Stimulated activated CD4-positive, alpha-beta T cell treated with anti-CD3 and anti-CD28 coated beads, Interleukin-1b, Interleukin-23, amount 100 ng/mL, for 4 hours (primary cell): ENCODE measurements at places on chromosomes 3 and 15.

GRCh38 chr15:66899555-66900350, 165.6 kb upstream of the SMAD3 start:
- DNase-seq, result no peak

- DNase-seq, result no peak
These were observed 9.8 kb upstream of the MME start for GRCh38 chr3:155070316-155070715.

DNA sequence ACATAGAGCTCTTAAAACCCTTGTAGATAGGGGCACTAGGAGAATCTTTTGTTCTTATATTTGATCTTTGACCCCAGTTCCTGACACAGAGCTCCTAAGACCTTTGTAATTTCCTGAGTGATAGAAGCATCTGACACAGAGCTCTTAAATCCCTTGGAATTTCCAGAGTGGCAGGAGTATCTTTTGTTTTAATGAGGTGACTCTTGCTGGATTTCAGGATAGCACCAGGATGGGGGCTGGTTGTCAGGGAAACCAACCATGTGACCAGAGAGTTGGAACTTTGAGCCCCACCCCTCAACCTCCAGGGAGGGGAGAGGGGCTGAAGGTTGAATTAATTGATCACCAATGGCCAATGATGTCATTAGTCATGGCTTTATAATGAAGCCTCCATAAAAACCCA, 47.6 kb upstream of the ST8SIA2 start:
- no peak for DNase-seq

GRCh38 chr15:51094606-51095569, at the start of gene TNFAIP8L3:
TSS of gene TNFAIP8L3 (minus strand) at chr15:51094906. CDS start at chr15:51094595, 311 bp downstream.
- no peak for DNase-seq

GRCh38 chr3:188397766-188398705, 244.1 kb downstream of the LPP start:
- no peak for DNase-seq

- DNase-seq, result no peak
These were observed 625 bp upstream of the RBM15B start for GRCh38 chr3:51390246-51391074.

DNA sequence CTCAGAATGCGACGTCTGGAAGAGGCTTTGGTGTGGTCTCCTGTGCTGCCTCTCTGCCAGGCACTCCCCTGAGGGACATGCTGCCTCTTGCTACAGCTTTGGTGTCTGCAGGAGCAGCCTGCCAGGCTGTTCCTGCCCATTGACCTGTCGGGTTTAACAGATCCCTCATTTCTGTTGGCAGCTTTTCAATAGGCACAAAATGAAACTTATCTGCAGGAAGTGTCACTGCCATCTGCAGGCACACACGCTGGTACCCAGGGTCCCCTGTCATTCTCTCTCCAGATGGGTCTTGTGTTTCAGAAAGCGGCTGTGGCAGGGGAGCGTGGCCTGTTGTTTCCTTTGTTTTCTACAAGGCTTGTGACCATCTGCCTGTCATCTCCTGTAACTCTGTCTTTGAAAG, 328.3 kb upstream of the CHRM5 start:
- DNase-seq, result no peak

GRCh38 chr3:14424711-14425580, 22.5 kb downstream of the SLC6A6 start:
- no peak for DNase-seq

GRCh38 chr3:72554689-72555088, 293.6 kb downstream of the SHQ1 start:
- no peak for DNase-seq

GRCh38 chr15:82572986-82573385, 32.7 kb upstream of the RPS17 start:
- no peak for DNase-seq

DNA sequence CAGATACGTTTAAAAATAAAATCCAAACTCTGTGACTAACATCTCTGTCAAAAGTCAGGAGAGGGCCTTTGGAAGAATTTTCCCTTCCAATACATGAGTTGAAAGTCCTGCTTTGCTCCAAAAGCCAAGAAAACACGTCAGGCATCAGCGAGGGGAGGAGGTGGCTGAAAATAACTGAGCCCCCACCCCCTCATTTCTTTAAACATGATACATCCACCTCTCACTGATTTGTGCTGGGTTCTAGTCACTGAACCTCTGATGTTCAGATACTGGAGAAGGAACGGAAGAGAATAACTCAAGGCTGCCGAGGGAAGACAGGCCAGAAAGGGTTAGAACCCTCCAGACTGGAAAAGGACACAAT, 9.4 kb upstream of the SEMA5B start:
- DNase-seq, result no peak

- DNase-seq, result no peak
These were observed 113.5 kb downstream of the RAP2B start for GRCh38 chr3:153275514-153275913.

GRCh38 chr3:12236351-12236750, 52.5 kb upstream of the PPARG start:
- DNase-seq, result no peak

GRCh38 chr3:178778589-178778988, 242.4 kb downstream of the KCNMB2 start:
- DNase-seq, result no peak

GRCh38 chr3:144054766-144055165, 83.1 kb downstream of the DIPK2A start:
- no peak for DNase-seq

DNA sequence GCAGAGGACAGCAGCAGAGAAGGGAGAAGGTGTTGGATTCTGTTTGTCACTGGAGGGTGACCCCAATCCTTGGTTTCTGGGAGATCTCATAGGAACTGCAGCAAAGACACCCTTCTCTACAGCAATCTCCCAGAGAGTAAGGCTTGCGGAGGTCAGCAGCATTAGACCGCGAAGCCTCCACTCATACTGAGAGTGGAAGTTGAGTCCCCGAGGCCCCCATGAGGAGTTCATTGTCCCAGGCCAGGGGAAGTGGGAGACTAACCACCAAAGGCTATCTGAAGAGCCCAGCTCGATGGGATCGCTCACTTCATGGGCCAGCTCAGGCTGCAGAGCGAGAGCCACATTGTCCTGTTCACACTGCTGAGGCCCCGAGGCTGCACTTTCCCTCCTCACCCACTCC, 44.6 kb downstream of the GLDN start:
- DNase-seq, result no peak

DNA sequence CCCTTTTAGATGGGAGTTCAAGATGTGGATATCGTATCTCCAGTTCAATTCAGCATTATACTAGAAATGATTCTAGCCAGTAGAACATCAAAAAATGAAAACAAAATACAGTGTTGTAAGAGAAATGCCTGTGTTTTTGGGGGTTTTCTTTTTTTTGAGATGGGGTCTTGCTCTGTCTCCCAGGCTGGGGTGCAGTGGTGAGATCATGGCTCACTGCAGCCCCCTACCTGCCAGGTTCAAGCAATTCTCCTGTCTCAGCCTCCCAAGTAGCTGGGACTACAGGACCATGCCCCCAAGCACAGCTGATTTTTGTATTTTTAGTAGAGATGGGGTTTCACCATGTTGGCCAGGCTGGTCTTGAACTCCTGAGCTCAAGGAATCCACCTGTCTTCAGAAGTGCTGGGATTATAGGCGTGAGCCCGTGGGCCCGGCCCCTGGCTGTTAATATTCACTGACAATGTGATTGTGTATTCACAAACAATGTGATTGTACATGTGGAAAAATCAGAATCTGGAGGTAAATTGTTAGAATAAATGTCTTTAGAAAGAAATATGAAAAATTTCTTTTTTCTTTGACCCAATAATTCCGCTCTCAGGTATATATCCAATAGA, 59.0 kb downstream of the ARIH1 start:
- DNase-seq, result no peak

DNA sequence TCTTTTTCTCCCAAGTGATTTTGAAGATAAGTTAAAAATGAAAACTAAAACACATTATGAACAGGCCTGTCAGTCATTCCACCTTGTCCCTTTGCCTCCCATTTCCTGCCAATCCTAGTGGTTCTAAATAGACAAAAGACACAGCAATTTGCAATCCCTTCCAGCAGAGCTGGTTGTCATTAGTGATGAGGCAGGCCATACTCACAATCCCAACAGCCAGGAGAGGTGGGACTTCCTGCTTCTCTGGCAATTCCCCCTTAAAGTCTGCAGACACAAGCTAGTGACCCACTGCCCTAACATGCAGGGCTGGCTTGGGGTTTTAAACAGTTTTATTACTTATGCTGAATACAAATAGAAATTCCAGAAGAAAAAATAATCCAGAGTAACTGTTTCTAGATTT, 38.4 kb upstream of the RBP1 start:
- DNase-seq, result no peak

DNA sequence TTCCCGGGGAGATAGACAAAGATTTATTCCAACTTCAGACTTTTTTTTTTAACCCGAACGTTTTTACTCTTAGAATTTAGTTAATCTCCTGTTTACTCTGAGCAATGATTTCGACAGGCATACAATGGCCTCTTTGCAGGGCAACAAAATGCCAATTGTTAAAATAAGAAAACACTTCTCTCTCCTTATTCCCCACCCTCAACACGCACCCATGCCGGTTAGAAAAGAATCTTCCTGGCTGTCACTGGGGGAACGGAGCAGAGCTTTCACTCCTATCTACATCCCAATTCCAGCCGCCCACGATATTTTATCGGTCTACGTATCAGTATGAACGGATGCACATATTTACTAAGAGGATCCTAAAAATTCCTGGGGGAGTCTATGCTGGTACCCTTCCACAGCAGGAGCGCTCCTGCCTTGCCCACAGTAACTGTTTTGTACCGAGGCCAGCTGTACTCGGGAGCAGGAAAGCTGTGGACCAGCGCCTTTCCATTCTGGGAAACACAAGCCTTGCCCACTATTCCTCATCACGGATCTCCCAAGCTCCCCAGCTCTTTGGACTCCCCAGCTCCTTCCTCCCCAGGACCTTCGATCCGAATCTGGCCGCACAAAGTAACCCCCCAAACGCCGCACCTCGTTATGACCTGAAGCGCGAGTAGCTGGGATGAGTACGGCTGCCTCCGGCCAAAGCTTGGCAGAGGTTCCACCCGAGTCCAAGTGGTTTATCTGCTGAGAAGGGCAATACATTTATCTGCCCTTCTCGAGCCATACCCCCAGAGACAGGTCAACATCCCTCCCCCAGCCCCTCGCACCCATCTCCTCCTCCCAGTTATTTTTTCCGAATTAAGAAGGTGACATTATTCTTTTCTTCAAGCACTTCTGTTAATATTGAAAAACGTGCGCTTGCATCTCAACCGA, 2.2 kb upstream of the FOXB1 start:
- no peak for DNase-seq

GRCh38 chr3:9986230-9986725, 363 bp downstream of the EMC3 start:
- no peak for DNase-seq

GRCh38 chr3:82122554-82123345, 361.3 kb upstream of the GBE1 start:
- DNase-seq, result no peak

DNA sequence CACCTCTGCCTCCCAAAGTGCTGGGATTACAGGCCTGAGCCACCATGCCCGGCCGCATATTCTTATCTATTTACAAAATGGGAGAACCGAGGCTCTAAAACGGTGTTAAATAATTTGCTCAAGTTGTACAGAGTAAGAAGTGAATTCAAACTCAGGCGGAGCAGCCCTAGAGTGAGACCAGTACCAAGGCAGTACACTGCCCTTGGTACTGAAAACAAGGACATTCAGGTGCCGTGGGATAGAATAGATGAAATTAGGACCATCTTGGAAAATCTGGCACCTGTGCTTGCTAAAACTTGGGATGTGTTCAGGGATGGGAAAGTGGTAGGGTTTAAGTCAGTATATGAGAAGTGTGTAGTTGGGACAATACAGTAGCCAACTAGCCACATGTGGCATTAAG, 100.7 kb downstream of the MYRIP start:
- DNase-seq, result no peak

DNA sequence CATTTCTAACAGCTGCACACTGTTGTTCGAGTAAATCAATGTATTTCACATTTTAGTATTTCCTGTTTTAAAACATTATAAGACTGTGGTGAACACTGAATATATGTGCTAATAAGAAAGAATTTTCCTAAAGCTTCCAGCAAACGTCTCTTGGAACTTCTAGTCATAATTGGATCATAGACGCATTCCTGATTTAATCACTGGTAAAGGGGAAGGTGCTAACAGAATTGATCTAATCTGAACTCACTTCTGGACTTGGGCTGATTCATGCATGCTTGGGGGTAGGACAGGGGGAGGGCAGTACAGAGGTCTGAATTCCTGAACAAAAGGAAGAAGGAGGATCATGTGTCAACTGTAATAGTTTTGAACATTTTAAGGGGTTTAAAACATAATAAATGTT, 7.3 kb upstream of the LEKR1 start:
- no peak for DNase-seq

DNA sequence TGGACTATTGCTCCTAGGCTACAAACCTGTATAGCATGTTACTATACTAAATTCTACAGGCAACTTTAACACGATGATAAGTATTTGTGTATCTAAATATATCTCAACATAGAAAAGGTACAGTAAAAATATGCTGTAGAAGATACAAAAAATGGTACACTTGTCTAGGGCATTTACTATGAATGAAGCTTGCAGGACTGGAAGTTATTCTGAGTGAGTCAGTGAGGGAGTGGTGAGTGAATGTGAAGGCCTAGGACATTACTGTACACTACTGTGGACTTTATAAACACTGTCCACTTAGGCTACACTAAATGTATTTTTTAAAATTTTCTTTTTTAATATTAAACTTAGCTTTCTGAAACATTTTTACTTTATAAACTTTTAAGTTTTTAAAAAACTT, 140.5 kb upstream of the SGO1 start:
- no peak for DNase-seq

- no peak for DNase-seq
These were observed 3.8 kb downstream of the GPR156 start for GRCh38 chr3:120281261-120281660.

DNA sequence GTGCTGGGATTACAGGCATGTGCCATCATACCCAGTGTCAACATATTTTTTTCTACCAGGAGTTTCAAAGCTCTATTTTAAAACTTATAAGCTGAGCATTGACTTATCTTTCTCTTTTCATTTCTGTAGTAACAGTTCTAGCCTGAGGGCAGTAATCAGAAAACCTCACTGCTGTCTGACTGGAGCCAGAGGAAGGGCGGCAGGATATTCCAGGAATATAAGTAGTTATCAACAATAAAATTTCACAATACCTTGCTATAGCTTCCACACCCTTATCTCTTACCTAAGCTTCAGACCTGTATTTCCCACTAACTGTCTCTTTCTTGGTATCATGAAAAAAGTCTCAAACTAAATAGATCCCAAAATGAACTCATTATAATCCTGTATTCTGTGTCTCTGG, 5.1 kb upstream of the NEDD4 start:
- no peak for DNase-seq

DNA sequence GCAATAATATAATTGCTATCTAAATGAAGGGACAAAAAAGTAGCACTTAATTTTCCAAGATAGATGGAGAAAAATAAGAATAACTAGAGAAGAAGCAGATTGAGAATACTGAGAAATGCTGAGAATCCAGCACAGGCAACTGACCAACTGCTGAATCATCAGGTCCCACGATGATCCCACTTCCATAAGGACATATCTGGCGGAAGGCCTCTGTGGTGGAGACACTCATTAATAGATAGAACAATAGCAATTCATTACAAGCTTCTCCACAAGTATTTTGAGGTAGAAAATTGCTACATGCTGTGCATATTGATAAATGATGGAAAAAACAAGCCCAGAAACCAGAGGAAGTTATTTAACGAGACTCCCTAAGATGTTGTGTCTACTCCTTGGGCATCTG, 105.9 kb downstream of the DUT start:
- DNase-seq, result no peak
